ENCODE measurements at places on chromosomes 5 and 9.

GRCh38 chr9:131277910-131278701 is 1.8 kb upstream of the FAM78A start:
- peak; percentile 87 for DNase-seq

- no peak for DNase-seq
These were observed 29.9 kb downstream of the TMEM161B start for GRCh38 chr5:88238732-88239131.

GRCh38 chr5:159441441-159441840 is 111.2 kb upstream of the IL12B start:
- DNase-seq, result no peak

DNA sequence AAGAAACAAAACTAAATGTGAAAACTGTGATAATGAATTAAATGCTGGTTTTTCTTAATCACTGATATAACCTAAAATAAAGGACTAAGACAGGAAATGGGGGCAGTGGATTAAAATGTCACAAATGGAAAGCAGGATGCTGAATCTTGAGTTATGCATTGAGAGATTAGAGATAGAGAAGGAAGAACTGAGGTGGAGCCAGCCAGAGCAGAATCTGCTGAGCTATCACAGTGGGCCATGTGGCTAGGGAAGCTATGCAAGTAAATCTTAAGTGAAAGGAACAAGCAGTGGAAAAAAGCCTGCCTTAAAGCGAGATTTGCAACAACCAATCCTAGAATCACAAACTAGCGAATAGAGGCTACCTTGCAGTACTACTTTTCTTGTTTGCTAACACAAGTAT is 188.5 kb upstream of the RASA1 start:
- no peak for DNase-seq

DNA sequence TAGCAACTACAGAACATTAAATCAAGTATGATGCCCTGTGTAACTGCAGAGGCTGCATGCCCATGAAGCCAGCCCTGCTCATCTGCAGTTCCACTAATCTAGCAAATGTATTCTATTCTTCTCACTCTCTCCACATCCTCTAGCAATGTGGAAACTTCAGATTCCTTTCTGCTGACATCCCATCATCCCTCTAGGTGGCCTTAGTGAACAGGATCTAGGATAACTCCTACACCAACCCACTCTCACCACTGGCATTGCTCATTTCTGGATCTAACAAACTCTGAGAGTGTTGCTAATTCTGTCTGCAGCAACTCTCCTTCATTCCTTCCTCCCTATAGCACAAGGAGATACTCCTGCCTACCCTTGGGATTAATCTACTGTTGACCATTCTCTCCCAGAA is 80.8 kb downstream of the FAM81B start:
- no peak for DNase-seq

DNA sequence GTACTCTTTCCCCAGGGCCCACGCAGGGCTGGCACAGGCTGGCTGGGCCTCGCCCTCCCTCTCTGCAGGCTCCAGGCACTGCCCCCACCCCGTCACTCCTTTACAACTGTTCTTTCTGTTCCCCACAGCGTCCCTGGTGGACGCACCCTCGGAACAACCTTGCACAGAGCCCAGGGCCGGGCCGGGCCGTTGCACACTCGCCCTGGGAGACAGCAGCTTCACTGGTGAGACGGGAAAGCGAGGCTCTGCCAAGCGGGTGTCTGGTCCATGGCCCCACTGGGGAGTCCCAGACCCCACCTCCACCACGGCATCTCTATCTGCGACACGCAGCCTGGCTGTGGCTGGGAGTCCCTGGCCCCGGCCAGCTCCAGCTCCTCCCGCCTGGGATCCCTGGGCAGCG is 18.4 kb upstream of the QSOX2 start:
- DNase-seq, result no peak

DNA sequence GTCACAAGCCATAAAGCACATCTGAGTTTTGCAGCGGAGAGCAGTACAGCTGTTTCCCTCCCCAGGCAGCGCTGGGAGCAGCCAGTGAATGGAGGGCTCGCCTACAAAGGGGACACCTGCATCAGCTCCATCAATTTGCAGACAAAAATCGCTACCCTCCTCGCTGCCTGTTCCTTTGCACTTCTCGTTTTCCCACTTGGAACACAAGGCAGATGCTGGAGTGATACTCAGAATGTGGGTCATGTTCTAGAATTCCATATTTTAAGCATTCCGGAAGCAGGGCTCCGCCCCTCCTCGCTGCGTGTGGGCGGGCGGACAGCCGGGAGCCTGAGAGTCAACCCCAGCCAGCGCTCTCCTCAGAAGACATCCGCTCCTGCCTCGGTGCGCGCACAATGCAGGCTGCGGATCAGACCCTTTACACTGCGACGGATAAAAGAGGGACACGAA is 92.1 kb downstream of the LMNB1 start:
- DNase-seq, result peak; percentile 53

DNA sequence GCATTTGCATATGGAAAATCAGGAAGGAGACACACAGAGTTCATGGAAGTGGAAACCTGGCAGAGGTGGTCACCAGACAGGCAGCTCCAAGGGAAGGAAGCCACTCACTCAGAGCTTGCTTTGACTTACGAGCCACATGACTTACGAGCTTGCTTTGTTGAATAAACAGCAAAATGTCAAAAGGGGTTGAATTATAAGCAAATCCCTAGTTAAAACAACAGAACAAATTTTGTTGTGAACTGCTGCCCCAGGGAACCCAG is 164.3 kb downstream of the SYK start:
- no peak for DNase-seq

GRCh38 chr9:2599896-2600295 is 21.7 kb upstream of the VLDLR start:
- no peak for DNase-seq

GRCh38 chr9:81868145-81868544 is 60.1 kb upstream of the SPATA31D4 start:
- no peak for DNase-seq

GRCh38 chr5:6408627-6409446 is 30.5 kb upstream of the MED10 start:
- no peak for DNase-seq

DNA sequence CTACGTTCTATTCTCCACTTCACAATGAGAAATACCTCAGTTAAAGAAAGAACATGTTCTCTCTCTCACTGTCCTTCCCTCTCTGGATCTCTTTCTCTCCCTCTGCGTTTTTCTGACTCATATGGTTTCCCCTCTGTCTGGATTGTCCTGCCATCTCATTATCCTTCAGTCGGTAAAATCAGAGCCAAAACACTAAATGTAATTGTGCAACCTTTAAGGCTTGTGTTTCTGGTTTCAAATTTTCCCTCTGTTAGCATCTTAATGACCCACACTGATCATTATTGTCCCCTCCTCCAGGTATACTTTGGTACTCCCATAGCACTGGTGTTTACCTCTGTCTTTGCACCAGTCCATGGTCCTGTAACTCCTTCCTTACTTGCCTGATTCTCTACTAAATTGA is 509.4 kb upstream of the C9orf72 start:
- no peak for DNase-seq

DNA sequence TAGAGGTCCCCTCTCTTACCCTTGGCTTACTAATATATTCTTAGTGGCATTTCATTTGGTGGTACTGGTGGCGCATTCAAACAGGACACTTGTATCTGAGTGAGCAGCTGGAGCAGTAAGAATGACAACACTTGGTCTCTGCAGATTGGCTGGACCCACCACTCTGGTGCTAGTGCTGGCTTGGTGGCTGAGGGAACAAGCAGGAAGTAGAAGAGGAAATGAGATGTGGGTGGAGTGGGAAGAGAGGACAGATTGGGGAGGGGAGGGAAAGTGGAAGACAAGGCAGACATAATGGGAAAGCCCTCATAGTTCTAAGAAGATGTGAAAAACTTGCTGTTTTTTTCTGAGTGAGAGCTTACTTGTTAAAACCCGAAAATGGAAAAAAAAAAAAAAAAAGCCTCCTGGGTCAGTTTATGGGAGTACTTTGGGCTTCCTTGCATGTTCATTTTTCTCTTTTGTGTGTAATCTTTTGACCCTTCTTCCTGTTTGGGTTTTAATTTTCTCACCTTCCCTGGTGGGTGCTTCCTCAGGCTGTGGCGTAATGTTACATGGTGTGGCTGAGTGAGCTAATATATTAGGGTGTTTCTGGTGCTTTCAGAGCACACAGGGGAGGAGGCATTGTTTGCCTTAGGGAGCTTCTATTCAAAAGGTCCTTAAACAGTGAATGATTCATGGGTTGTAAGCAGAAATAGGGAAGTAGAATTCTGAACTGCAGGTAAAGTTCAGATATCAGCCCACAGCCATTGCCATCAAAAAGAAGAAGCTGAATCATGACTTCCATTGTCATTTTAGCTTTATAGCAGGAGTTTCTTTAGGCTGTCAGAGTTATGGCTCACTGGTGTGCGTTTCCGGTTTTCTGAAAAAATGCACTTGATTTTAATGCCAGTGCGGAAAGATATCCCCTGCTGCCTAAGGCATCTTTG is 52.3 kb downstream of the TLE4 start:
- peak; percentile 60 for DNase-seq

GRCh38 chr5:95743232-95743631 is 12.1 kb downstream of the RHOBTB3 start:
- no peak for DNase-seq

GRCh38 chr5:79076819-79077218 is 7.3 kb downstream of the BHMT2 start:
- no peak for DNase-seq

GRCh38 chr9:134028076-134028475 is 2.8 kb downstream of the BRD3OS start:
- DNase-seq, result no peak

DNA sequence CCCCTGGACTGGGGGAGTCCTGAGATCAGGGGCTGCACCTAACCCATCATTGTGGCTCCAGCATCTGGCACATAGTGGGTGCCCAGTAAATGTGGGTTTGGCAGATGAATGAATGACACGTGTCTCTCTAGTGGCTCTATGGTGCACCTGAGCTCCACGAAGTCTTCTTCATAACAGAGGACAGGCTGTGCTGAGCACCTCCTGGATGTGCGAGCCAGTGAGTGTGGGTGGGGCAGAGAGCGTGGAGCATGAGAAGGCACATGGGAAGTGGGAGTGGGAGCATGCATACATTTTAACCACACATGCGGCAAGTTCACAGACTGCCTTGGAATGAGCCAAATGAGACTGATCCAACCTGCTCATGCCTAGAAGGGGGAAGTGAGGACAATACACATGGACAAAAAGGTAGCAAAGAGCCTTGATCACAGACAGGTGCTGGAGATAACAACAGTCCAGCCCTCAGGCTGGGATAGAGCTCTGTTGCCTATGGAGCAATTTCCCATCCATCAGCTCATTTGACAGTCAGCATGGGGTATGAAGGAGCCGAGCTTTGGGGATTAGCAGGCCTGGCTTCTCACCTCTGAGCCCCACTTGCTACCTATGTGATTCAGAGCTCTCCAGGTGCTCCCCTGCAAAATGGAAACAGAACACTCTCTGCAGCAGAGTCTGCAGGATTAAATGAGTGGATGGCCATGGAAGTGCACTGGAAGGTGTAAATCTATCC is 76.2 kb upstream of the TBC1D2 start:
- peak; percentile 1 for DNase-seq

Data from GM10248 (cell line).